Fibroblast of skin of back (primary cell): ENCODE measurements at places on chromosomes 3 and 15.
A peak's percentile ranks its signal among the peaks of the same experiment; 100 is the strongest.

DNA sequence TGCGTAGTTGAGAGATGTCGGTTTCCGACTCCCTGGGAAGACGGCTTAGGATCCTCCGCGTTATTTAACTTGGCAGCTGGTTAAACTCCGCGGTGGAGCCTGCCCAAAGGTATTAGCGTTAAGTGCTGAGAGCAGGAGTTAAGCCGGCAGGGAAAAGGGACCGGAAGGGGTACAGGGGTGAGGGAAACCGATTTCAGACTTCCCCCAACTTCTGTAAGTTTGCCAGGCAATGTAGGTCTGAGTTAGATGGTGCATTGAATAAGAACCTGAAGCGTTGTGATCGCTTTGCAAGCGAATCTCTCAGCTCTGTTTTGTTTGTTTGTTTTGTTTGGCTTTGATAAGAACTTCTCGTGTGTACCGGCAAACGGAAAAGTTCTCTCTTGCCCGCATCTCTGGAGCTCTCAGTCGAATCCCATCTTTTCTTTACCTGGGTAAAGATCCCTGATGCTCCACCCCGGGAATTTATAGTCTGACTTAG is 6.0 kb upstream of the FEZF2 start:
- no peak for DNase-seq

DNA sequence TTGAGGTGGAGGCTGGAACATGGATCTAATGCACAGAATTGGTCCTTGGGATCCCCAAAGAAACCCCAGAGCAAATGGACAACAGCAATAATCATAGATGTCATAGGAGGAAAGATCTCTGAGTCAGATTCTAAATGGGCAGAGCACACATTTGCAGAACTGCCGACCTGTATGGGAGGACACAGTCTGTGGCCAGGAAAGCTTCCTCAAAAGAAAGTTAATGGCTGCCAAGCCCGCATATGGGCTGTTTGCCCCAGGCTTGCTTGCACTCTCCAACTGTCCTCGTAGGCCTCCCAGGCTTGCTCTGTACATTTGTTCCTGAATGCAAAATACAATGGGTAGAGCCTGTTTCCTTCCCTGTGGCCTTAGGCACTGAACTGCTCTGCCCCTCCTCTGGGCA is 102.0 kb upstream of the PLXNA1 start:
- DNase-seq: no peak

DNA sequence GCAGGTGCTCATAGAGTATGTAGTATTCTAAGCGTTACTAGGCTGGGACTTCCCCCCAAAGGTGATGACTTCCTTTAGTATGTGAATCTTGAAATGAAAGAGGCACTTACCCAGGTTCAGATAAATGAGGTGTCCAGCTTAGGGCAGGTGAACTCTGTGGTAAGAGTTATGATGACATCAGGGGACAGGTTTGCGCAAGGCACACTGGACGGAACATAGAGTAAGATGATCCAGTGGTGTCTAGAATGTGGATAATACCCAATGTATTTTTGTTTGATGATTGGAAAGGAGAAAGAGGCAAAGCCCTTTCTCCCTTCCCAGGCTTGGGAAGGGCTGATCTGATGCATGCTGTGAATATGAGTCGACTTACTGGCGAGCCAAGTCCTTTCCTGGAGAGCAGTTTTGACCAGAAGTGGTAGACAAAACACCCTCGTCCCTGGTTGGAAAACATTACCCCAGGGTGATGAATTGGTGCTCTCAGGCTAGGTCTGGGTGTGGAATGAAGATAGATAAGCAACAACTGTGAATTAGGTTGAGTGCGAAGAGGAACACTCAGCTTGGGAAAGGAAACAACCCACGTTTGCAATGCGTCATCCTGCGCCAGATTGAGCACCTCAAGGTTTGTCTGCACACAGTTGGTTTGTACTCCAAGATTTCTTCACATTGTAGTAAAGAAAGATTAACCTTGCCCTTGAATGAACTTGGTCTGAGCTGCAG is 124.2 kb downstream of the GHSR start:
- peak; percentile 80 for DNase-seq

DNA sequence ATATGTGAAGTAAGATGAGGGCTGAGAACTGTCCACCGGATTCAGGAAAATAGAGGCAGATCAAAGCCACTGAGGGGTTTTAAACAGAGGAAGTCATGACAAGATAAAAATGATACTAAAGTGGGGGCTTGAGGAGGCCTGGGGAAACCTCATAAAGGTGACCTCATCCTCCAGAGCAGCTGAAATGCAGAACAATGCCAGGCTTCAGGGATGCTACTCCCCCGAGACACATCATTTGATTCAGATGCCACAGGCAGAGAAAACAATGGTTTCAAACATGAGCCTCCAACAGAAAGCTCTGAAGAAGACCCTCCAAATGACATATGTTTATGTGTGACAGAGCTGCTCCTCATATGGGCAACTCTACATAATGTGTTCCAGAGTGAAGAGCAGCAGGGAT is 6.4 kb downstream of the CFAP20DC start:
- no peak for DNase-seq

- no peak for DNase-seq
Measured at GRCh38 chr15:48059791-48060190, 61.0 kb upstream of the SLC24A5 start.

- no peak for DNase-seq
Measured at GRCh38 chr3:30577788-30578187, 28.6 kb upstream of the TGFBR2 start.

GRCh38 chr3:138043266-138044029 is 33.5 kb downstream of the CLDN18 start:
- DNase-seq: peak; percentile 94

GRCh38 chr3:195697582-195698324 is 23.0 kb upstream of the MUC20 start:
- DNase-seq: peak; percentile 94

GRCh38 chr15:77710206-77710605 is 77.5 kb upstream of the LINGO1 start:
- no peak for DNase-seq

- no peak for DNase-seq
Measured at GRCh38 chr3:126527006-126527405, 3.1 kb downstream of the CHST13 start.

DNA sequence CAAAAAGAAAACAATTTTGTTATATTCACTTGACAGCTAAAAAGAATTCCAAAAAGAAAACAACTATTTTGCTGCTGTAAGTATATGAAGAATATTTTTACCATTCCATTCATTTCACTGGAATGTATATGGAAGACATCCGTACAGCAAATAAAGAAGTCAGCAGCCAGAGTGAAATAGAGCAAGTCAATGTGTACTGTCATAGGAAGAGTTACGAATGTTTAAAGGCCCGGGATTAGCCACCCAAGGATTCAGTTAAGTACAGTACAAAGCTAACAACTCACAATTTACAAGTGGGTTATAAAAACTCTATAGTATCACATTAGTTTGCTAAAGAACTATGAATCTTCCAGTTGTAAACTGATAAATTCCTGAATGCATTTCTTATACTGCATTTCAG is 14.4 kb upstream of the XXYLT1 start:
- DNase-seq: peak; percentile 78

- peak; percentile 62 for DNase-seq
Measured at GRCh38 chr3:107690522-107691138, 167.9 kb downstream of the BBX start.

DNA sequence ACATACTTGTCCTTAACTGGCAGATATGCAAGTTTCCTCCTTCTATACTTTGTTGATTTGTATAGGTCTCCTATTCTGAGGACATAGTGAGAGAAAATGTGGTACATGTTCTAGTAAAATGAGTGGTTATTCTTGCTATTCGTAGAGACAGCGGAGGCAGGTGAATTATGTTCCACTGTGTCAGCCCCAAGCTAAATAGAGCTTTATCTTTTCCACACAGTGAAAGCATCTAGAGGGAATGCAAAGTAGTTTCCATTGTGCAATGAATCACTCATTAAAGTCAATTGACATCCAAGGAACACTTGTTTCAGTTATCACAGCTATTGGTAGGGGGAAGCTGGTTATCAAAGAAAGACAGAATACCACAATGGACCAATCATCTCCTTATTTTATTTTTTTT is 262.4 kb downstream of the NLGN1 start:
- no peak for DNase-seq

GRCh38 chr3:34301313-34301712 is 502.9 kb downstream of the PDCD6IP start:
- DNase-seq: no peak

- DNase-seq: peak; percentile 67
Measured at GRCh38 chr3:144677103-144677502, 705.5 kb downstream of the DIPK2A start.

- no peak for DNase-seq
Measured at GRCh38 chr3:114111060-114111770, 54.7 kb downstream of the QTRT2 start.

DNA sequence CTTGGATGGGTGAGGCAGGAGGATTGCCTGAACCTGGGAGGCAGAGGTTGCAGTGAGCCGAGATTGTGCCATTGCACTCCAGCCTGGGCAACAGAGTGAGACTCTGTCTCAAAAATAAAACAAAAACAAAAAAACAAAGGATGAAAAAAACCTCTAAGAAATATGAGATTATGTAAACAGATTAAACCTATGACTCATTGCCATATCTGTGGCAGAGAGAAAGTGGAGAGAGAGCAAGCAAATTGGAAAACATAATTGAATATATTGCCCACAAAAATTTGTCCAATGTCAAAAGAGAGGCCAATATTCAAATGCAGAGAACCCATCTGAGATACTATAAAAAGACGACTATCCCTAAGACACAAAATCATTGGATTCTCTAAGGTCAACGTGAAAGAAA is 1106.0 kb downstream of the OTOL1 start:
- DNase-seq: peak; percentile 9

GRCh38 chr3:132652640-132653270 is 6.9 kb downstream of the ACAD11 start:
- DNase-seq: no peak

- no peak for DNase-seq
Measured at GRCh38 chr15:89436560-89437311, 59.6 kb downstream of the RHCG start.

DNA sequence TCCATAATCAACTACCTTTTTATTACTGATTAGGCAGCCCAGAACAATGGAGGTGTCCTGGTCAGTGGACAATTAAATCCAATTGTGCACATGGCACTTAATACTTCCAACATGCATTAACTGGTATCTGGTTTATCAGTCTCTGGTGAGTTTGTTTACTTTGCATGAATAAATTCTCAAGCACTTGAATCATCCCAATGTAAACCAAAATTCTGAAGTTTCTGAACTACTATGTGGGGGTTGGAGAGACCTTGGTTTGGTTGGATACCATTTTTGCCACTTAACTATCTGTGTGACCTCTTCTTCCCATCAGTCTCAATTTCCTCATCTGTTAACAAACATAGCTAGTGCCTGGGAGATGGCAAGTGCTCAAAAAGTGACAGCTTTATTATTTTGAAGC is 70.5 kb upstream of the MAP4 start:
- peak; percentile 89 for DNase-seq

- peak; percentile 60 for DNase-seq
Measured at GRCh38 chr15:24956111-24956838, 1.5 kb downstream of the SNRPN start.

DNA sequence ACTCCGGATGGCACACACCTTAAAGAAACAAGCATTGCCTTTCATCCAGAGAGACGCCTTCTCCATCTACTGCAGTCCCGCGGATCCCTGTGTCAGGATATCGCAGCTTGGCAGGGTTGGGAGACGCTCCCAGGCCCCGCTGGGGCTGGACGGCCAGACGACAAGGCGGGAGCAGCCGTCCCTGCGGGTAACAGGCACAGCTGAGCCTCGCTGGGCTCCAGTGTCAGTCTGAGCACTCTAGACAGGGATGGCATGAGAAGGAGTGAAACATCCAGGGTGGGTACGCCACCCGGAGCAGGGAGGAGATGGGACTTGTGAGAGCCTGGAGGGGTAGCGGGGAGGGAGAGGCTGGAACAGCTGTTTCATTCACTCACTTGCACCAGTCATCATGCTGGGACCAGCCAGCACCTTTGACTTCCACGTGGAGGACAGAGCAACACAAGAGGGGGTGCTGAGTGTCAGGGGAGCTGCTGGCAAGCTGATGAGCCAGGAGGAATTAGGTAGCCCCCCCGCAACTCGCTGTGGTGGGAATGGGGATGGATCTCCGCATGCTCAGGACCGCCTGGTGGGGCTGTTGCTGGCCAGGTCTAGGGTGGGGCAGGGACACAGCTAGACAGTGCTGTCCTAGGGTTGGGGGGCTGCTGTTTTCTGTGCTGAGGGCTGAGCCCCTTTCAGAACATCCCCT is 31.6 kb upstream of the SNRPA1 start:
- DNase-seq: no peak

DNA sequence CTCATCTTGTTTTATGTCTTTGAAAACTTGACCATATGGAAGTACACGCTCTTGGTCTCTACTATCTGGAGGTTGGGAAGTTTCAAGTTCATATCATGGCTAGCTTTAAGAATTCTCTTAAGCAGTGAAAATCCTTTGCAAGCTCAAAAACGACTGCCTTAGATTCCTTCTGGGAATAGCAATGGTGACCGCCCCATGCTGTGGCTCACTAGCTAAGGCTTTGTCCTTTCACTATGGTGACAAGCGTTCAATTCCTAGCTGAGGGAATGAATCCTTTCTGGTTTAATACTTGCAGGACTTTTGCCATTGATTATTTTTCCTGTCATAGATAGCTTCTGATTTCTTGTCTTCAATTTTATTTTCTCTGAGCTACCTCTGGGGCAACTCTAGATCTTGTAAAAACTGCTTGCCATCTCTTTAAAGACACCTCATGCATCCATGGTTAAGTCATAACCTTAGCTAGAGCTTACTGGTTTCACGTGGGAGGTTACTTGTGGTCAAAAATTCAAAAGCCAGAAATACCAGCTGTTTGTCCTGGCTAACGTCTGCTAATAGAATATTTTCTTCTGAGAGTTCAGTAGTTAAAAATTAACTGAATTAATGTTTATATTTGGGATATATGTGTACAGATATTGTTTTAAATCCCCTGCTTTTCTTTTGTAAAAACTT is 673.4 kb upstream of the CBLB start:
- no peak for DNase-seq

DNA sequence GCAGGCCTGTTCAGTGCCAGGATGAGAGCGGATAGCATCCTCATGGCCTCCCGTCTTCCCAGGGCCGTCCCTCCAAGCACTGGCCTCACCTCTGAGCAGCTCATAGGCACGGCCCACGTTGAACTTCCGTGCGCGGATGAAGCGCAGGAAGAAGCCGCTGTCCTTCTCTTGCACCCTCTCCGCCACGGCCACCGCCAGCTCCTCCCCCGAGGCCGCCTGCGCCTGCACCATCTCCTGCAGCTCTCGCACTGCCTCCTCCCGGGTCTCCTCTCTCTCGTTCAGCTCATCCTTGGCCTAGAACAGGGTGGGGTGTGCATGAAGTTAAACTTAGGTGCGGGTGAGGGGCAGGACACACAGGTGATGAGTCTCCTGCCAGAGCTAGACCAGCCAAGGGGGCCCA is 4.3 kb downstream of the RLBP1 start:
- no peak for DNase-seq

DNA sequence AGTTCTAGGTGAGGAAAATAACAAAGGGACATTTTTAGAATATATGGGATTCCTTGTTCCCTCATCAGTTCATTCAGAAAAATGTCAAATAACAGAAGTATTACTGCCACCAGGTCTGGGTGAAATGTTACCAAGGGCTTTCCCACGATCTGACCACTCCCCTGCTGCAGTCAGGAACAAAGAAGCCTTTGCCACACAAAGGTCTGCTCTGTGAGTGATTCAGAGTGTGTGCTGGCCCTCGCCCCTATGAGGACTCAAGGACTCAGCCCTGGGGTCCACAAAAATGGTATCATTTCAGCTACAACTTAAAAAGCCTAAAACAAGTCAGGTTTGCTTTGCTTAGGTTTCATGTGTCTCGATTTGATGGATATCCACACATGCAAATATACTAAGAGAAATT is 5.0 kb downstream of the MKRN3 start:
- DNase-seq: no peak
